ENCODE measurements at places on chromosomes 1 and 21.

DNA sequence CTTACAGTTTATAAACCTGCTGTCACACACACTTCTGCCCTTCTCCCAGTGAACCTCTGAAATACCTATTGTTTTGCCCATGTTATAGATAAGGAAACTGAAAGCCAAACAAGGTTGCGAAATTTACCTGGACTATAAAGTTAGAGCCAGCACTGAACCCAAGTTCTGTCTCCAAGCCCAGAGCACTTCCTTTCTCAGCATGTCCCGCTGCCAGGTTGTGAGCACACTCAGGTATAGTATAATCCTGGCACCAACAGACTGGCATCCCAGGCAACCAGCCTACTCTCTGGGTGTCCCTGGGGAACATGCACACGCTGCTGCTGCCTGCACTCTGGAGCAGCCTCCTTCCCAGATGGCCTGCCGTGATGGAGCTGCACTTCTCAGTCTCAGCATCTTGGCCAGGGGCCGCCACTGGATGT lies 45.1 kb downstream of the PGBD5 start:
- no peak for DNase-seq

DNA sequence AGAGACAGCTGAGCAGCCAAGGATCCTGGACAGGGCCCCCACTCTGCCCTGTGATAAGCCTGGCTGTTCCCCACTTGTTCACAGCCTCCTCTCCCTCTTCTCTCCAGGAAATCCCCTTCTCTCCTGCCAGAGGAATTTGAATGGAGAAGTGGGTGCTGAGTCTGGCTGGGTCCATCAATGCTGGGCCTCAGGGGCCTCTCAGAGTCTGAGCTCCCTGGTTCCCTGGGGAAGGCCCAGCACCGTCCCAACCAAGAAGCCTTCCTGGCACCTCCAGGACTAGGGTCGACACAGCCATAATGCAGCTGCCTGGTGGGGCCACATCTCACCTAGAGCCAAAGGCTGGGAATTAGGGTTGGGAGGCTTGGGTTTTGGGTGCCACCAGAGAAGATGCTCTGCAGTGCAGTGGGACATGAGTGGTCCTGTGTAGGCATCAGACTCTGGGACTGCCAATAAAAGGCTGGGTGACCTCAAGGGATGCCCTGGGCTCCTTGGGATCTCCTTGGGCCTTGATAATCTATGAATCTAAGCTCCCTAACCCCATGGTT lies 2.5 kb downstream of the MYBPH start:
- no peak for DNase-seq

DNA sequence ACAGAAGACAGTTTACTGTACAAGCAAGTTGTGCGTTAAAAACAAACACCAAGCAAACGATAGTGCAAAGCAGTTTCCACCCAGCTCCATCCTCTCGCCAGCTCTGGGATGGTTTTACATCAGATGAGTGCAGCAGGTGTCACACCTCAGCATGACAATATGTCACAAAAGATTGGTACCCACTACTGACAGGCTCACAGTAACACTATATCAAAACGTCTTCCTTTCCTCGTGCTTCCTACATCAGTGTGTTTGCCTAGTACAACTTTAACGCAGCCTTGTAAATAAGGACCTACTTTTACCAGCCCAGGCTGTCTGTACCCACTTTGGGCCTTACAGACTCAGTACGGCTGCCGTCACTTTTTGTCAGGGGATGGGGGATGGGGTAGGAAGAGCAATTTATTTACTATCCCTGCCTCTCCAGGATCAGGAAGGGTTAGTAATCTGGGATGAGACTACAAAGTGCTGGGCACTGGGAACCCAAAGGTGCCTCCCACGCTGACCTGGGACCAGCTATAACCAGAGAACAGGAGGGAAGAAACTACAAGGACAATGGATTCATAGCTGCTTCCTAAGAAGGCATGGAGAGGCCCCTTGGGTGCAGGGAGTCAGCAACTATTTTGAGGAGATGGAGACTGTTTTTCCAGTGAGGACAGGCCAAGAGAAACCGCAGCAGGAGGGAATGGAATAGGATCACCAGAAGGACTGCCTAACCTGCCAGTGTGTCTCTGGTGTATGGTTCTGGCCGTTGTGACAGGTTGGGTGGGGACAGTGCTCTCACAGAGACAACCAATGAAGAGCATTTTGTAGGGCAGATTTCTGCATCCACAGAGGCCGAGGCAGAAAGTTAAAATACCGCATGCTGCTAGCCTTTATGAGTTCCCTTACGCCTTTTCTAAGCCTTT lies 30.2 kb downstream of the RUNX3 start:
- DNase-seq, result no peak

- DNase-seq, result no peak
These were observed 7.5 kb downstream of the MRAP start for GRCh38 chr21:32306021-32306780.

Measured in stimulated activated CD4-positive, alpha-beta T cell treated with anti-CD3 and anti-CD28 coated beads, Interleukin-1b, Interleukin-23, amount 100 ng/mL, for 4 hours (primary cell).